ENCODE measurements at places on chromosomes 4 and X. TPM values are rescaled to one million over a fixed set of nuclear protein-coding genes. Genes with fewer than 3 reads are reported as not detected.

CXXC4 gene
- 0.72 TPM for polyA plus RNA-seq

SLIT2 gene
- polyA plus RNA-seq: 12.9 TPM

DNA sequence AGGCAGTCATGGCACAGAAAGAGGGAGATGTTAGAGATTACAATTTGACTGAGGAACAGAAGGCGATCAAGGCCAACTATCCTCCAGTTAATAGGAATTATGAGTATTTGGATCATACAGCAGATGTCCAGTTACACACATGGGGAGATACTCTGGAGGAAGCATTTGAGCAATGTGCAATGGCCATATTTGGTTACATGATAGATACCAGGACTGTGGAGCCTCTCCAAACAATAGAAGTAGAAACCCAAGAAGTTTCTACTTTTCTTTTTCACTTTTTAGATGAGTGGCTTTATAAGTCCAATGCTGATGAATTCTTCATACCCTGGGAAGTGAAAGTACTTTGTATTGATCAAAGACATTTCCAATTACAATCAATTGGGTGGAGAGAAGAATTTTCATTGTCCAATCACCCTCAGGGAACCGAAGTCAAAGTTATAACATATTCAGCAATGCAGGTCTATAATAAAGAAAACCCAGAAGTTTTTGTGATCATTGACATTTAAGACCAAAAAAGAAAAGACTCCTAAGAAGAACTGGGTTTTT is 139.1 kb downstream of the MAB21L2 start:
- DNase-seq: no peak
- peaks cover 17% of the 10 kb centered on the region for H3K4me1 ChIP-seq
- no peak overlapping the region for H3K27ac ChIP-seq
- H3K36me3 ChIP-seq: no peaks in the 10 kb centered on the region
- H3K4me3 ChIP-seq: no peak overlapping the region

GRCh38 chr4:187606581-187606980 is 389.0 kb upstream of the ZFP42 start:
- H3K27me3 ChIP-seq: peaks cover 12% of the 10 kb centered on the region
- DNase-seq: peak; percentile 39
- no peak overlapping the region for H3K4me3 ChIP-seq
- no peaks in the 10 kb centered on the region for H3K36me3 ChIP-seq
- H3K4me1 ChIP-seq: no peaks in the 10 kb centered on the region

DNA sequence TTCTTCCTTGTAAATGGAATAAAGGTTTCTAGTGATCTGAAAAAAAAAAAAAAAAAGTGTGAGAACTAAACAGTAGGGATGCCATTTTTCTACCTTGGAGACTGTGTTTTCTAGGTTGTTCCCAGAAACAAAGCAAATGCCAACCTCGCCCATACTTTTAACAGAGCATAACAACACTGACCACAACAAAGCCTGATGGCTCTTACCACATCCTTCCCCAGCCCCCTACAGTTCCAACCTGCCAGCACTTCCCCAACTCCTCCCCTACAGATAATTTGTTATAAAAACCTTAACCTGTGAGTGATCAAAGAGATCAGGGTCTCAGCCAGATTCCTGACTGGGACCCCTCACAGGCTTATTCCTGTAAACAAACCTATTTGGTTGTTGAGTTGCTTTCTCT is 940.0 kb downstream of the SH3BGRL start:
- H3K27me3 ChIP-seq: no peaks in the 10 kb centered on the region
- no peak for DNase-seq
- no peak overlapping the region for H3K4me3 ChIP-seq
- H3K4me1 ChIP-seq: no peaks in the 10 kb centered on the region

- no peaks in the 10 kb centered on the region for H3K27me3 ChIP-seq
- no peaks in the 10 kb centered on the region for H3K4me1 ChIP-seq
- H3K4me3 ChIP-seq: no peak overlapping the region
- DNase-seq: no peak
- no peaks in the 10 kb centered on the region for H3K36me3 ChIP-seq
Observed at GRCh38 chr4:22997358-22998224, 304.9 kb downstream of the GBA3 start.

DNA sequence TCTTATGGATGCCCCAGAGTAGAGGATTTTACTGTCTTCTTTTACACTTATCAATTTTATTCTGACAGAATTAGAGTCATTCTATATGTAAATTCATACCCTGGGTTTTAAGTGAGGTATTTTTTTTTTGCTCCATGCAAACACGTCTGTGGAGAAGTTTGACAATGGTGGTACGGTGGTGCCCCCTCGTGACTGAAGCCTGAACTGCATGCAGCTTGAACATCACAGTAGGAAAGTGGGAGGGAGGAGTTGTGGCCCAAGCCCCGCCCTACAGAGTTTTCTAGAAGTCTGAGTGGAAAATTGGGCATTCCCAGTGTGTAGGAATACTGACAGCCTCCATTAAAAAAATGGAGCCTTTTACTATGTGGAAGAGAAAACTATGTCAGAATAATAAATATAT is 73.3 kb upstream of the RAB40AL start:
- DNase-seq: peak; percentile 70
- no peak overlapping the region for H3K4me3 ChIP-seq
- H3K36me3 ChIP-seq: no peaks in the 10 kb centered on the region
- no peak overlapping the region for H3K27ac ChIP-seq

DNA sequence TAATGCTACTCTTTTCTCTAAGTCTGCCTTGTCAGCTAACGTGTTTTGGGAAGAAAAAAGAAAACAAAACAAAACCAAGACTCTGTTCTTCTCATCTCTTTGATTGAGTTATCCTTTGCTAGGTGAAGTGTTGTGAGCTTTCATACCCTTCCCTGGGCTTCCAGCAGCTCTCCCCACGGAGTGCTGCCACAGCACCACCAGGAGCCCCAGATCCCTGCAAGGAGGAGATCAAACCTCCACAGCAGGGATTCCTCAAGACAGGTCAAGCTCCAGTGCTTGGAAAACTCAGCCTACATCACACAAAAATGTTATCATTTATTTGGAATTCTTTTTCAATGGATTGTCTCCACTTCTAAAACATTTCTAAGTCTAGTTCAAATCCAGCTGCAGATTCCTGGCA is 1981.9 kb upstream of the TENM3 start:
- no peaks in the 10 kb centered on the region for H3K4me1 ChIP-seq
- H3K27ac ChIP-seq: no peak overlapping the region
- no peaks in the 10 kb centered on the region for H3K36me3 ChIP-seq
- no peak overlapping the region for H3K4me3 ChIP-seq

GRCh38 chr4:155615081-155615887 is 51.4 kb upstream of the GUCY1A1 start:
- no peaks in the 10 kb centered on the region for H3K36me3 ChIP-seq
- H3K27ac ChIP-seq: no peak overlapping the region
- no peak for DNase-seq
- H3K4me3 ChIP-seq: no peak overlapping the region
- H3K4me1 ChIP-seq: no peaks in the 10 kb centered on the region
